ENCODE measurements at places on chromosomes 2 and 18.

DNA sequence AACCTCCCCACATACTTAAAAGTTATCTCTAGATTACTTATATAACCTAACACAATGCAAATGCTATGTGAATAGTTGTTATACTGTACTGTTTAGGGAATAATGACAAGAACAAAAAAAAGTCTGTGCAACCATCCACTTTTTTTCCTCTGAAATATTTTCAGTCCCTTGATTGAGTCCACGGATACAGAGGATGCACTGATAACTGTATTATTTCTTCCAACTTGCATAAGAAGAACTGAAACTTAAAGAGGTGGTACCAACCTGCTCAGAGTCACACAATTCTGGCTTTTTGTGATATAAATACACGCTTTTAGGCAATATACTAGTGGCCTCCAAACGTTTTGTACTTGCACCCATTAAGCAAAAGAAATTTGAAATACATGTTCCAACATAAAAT is 1.4 kb downstream of the SMC6 start:
- no peak for DNase-seq

DNA sequence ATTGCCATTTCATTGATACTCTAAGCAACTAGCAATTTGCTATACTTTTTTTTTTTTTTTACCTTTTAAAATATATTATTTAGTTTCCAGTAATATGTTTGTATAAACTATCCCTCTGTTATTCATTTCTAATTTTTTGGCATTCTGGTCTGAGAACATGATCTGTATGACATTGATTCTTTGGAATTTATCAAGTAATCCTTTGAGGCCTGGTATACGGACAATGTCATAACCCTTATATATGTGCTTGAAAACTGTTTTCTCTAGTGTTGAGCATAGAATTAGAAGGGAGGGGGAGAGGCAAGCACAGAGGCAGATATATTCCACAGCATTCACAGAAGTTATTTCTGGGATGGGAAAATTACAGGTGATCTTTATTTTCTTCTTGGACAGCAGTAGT is 48.2 kb upstream of the POLE4 start:
- no peak for DNase-seq

- no peak for DNase-seq
Measured at GRCh38 chr18:9808295-9809241, 77.2 kb upstream of the TXNDC2 start.

- DNase-seq: no peak
Measured at GRCh38 chr18:43279015-43279744, 1.9 kb upstream of the SYT4 start.

- DNase-seq: no peak
Measured at GRCh38 chr2:161766334-161766733, 142.1 kb downstream of the SLC4A10 start.

- no peak for DNase-seq
Measured at GRCh38 chr2:68765739-68766375, 31.2 kb downstream of the ARHGAP25 start.

GRCh38 chr2:236550701-236551465 is 18.7 kb upstream of the ACKR3 start:
- DNase-seq: no peak

DNA sequence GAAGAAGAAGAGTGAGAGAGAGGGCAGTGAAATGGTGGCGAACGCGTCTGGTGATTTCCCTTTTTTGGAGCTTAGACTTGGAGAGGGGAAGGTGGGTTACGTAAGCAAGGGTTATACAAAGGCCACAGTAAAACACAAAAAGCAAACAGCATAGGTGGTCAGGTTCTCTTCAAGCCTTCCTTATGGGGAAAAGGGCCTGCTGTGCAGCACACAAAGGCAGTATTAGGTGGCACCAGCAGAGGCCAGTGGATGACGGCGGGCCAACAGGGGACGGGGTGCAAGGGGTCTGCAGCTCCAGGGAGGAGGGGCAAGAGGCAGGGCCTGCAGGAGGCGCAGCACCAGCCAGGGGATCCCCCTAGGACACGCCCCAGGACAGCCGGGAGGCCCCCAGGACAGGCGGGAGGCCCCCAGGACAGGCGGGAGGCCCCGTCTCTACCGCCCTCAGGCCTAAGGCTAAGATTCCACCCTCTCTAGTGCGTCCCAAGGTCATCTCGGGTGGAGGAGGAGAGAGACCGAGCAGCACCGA is 32.6 kb upstream of the NPC1 start:
- DNase-seq: no peak

GRCh38 chr2:206736935-206737334 is 18.7 kb upstream of the DYTN start:
- no peak for DNase-seq

DNA sequence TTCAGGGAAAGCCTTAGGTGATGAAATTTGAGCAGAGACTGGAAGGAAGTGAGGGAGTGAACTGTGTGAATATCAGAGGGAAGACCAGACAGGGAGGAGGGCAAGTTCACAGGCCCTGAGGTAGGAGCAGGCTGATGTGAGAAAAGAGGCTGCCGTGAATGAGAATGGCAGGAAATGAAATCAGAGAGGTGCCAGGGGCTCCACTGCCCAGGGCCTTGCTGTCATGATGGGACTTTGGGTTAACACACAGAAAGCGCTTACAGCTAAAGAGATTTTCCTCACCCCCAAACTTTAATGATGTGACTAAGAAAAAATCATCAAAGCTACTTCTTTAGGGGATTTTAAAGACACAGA is 53.8 kb downstream of the MARCHF4 start:
- no peak for DNase-seq

GRCh38 chr2:98559581-98559980 is 48.7 kb downstream of the COA5 start:
- DNase-seq: no peak

DNA sequence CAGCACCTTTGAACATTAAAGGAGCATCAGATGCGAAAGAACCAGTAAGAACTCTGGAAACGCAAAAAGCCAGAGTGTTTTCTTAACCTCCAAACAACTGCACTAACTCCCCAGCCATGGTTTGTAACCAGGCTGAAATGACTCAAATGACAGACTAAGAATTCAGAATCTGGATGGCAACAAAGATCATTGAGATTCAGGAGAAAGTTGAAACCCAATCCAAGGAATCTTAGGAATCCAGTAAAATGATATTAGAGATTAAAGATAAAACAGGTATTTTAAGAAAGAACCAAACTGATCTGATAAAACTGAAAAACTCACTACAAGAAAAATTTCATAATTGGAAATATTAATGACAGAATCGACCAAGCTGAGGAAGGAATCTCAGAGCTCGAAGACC is 116.7 kb downstream of the PTRHD1 start:
- DNase-seq: no peak

DNA sequence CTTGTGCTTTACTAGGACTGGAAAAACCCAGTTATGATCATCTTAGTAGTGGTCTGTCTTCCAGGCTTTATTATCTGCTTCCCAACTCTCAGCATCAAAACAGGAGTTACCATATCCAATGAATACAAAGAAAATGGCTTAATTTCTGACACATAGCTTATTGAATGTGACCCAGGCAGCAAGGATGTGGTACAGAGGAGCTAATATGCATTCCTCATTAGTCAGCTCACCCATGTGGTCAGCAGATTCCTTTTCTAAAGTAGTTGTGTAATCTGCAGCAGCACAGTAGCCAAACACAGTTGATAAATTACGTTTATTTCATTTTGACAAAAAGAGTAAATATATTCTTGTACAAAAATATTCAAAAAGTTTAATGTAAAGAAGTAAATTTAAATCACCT is 43.6 kb downstream of the TSPYL6 start:
- DNase-seq: no peak

GRCh38 chr2:1051075-1051474 is 100.4 kb downstream of the SNTG2 start:
- DNase-seq: no peak

DNA sequence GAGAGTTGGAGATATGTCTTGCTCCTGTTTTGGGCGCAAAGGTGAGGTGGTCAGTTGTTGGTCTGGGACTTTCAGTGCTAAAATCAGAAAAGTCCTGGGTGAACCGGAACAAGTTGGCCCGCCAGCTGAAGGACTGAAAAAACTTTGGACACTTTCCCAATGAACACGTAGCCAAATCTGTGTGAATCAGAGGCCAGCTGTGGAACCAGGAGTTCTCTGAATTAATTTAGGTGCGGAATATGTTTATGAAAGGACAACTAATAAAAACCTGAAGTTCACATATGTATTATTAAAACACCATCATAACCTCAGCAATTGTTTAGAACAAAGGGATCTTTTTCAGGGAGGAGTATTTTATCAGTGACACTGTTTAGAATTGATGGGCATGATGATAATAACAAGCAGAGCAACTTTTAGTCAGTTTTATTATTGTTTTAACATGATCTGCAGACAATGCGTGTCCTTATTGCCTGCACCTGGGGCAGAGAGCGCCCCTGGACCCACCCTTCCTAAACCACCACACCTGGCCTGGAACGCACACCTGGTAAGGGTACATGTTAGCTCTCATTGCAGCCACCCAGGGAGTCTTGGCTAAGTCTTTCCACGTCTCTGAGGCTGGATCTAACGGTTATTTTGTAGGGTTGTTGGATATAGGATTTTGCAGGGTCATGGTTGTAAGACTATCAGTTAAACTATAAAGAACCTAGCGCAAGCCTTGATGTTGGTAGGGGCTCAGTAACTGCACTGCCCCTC is 9.9 kb upstream of the ODC1 start:
- DNase-seq: no peak

- DNase-seq: no peak
Measured at GRCh38 chr18:37084912-37085311, 256.0 kb downstream of the KIAA1328 start.

GRCh38 chr2:114085238-114085637 is 195.3 kb downstream of the ACTR3 start:
- no peak for DNase-seq

GRCh38 chr18:58249712-58250111 is 205.7 kb downstream of the NEDD4L start:
- no peak for DNase-seq
